Umbilical cord (tissue), 2 donors: ENCODE measurements at places on chromosomes 13 and 19.

- DNase-seq: no peak
Observed at GRCh38 chr19:6660930-6661329, 9.0 kb downstream of the TNFSF14 start.

DNA sequence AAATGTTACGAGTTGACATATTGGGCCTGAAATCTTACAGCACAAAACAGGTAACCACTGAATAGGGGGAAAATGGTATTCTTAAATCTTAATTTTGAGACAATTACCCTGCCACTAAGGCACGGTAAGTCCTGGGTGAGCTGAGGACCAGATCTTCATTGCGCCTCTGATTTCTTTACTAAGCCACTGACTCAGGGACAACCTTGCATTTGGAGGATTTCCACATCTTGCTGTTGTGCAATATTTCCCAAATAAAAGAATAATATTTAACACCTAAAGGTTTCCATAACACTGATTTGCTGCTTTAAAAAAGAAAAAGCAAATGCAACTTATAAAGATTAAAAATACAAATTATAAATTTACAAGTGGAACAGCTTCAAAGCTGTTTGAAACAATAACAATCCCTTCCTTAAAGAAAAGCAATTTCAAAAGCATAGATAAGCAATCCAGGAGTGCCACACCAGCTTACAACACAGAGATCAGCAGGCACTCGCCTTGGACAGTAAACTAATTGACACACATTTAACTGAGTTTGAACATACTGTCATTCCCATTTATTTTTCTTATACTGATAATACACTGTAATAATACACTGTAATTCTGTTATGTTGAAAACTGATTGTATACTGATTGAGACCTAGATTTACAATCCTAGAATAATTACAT lies 79.6 kb upstream of the DOCK9 start:
- DNase-seq: no peak

GRCh38 chr19:54023191-54023590 lies 31.8 kb downstream of the CACNG6 start:
- DNase-seq: peak; percentile 9

DNA sequence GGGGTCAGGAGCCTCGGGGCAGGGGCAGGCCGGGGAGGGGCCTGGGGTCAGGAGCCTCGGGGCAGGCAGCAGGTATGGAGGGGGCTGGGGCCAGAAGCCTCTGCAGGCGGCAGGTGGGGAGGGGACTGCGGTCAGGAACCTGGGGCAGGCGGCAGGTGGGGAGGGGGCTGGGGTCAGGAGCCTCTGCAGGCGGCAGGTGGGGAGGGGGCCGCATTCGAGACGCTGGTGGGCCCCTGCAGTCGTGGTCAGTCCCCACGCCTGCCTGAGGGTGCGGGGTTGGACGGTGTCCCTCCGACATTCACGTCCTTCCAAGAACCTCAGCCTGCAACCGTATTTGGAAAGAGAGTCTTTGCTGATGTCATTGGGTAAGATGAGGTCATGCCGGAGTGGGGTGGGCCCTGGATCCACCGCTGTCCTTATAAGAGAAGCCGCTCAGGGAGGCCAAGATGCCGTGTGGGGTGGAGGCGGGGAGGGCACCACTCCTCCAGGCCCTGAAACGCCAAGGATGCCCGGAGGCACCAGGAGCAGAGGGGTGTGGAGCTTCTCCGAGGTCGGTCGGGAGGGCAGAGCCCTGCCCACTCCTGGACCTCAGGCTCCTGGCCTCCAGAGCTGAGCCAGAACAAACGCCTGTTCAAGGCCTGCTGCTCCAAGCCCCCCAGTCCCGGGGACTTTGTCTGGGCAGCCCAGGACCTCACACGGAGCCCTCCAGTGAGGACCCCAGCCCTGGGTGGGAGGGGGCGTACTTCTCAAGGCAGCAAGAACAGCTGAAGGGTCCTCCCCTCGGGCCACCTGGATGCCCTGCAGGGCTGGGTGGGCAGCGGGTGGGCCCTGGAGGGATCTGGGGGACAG lies 30.1 kb downstream of the PIP5K1C start:
- peak; percentile 90 for DNase-seq

DNA sequence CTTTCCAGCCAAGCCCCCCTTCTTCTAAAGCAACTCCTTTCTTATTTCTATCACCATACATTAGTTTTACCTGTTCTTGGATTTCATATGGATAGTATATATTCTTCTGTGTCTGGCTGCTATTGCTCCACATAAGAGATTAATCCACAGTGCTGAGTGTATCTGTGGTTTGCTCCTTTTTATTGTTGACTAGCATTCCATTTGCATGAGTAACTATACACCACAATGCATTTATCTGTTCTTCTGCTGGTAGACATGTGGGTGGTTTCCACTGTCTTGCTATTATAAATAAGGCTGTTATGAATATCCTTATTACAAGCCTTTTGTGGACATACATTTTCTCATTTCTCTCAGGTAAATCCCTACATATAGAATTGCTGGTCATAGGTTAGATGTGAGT lies 138.2 kb downstream of the SLC7A1 start:
- no peak for DNase-seq

DNA sequence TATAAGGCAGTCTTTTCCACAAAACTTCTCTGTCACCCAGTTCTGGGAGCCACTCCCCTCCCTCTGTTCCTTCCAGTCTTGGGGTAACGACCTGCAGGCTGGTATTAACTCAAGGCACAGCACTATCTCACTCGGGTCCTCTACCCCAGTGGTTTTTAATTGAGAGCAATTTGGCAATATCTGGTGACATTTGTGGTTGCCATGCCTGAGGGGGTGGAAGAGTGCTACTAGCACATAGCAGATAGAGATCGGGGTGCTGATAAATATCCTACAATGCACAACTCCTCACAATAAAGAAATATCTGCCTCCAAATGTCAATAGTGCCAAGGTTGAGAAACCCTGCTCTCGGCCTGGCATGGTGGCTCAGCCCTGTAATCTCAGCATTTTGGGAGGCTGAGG lies 117.7 kb upstream of the ABCC4 start:
- no peak for DNase-seq

GRCh38 chr19:57559008-57559403 lies 657 bp downstream of the ZNF550 start:
- peak; percentile 26 for DNase-seq

- no peak for DNase-seq
Observed at GRCh38 chr13:112111239-112111857, 44.4 kb downstream of the SOX1 start.

- no peak for DNase-seq
Observed at GRCh38 chr13:82002710-82003109, 1661.8 kb upstream of the SPRY2 start.

- DNase-seq: peak; percentile 10
Observed at GRCh38 chr19:10333758-10334587, 644 bp upstream of the RAVER1 start.

- DNase-seq: no peak
Observed at GRCh38 chr13:111361873-111362648, 41.6 kb downstream of the TEX29 start.

GRCh38 chr13:81171065-81171647 lies 830.2 kb upstream of the SPRY2 start:
- peak; percentile 47 for DNase-seq

GRCh38 chr19:4618019-4618418 lies 21.3 kb upstream of the TNFAIP8L1 start:
- DNase-seq: no peak

GRCh38 chr13:113533161-113533840 lies 42.8 kb upstream of the DCUN1D2 start:
- DNase-seq: peak; percentile 86

- no peak for DNase-seq
Observed at GRCh38 chr19:30036154-30037129, 94.4 kb downstream of the URI1 start.

- DNase-seq: no peak
Observed at GRCh38 chr13:110524541-110525257, 36.8 kb downstream of the RAB20 start.

GRCh38 chr13:27830010-27830409 lies 37.7 kb downstream of the GSX1 start:
- DNase-seq: no peak

DNA sequence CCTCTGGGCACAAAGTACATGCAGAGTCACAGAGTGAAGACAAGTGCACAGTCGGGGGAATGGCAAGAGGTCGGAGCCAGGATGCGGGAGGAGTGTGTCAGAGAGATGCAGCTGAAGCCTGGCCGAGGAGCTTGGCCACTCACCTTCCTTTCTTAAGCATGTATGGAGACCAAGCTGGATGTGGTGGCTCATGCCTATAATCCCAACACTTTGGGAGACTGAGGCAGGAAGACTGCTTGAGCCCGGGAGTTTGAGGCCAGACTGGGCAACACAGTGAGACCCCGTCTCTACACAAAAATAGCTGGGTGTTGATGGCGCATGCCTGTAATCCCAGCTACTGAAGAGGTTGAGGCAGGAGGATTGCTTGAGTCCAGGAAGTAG lies 67.0 kb downstream of the LATS2 start:
- DNase-seq: no peak

DNA sequence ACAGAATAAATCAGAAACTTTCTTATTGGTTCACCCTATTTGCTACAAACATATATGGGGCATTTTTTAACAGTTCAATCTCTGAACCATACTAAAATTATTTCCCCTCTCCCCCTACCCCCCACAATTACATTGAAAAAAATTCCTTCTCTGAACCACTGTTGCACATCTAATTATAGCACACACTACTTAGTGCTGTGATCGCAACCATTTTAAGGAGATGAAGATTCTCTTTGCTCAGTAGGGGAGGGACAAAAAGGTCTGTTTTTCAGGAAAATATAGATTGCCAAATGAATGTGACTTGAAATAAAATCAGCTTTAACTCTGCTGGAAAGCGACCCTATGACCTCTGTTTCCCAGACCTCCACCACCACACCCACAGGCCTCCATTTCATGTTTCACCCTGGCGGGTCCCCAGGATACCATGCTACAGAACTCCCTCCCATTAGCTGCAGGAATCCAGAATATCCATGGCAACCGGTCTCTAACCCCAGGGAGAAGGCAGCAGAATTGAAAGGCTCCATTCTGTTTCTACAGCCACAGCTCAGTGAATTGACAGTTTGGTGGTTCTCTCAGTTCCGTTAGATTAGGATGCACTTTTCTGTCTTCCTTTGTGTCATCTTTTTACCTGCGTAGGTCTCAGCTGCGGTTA lies 286.3 kb downstream of the TBC1D4 start:
- peak; percentile 55 for DNase-seq
